ENCODE measurements at places on chromosomes 12 and 14.

GRCh38 chr12:124489915-124490583, 77.4 kb downstream of the NCOR2 start:
- DNase-seq, result no peak

DNA sequence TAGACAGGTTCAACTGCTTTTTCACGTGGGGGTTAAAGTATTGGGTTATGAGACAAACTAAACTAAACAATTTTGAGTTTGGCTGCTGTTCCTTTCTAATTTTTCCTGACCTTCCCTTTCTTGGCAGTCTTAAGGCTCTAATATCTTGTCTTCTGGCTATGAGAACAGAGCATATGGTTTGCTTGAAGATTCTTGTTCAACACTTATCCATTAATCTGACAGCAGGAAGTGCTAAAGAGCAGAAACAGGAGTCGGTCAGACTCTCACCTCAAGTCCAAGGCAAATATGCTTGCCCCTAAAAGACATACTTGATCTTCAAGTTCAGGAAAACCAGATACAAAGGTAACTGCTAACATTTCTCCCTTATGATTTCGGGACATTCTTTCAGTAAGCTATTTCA, 52.6 kb upstream of the KCNJ8 start:
- no peak for DNase-seq

DNA sequence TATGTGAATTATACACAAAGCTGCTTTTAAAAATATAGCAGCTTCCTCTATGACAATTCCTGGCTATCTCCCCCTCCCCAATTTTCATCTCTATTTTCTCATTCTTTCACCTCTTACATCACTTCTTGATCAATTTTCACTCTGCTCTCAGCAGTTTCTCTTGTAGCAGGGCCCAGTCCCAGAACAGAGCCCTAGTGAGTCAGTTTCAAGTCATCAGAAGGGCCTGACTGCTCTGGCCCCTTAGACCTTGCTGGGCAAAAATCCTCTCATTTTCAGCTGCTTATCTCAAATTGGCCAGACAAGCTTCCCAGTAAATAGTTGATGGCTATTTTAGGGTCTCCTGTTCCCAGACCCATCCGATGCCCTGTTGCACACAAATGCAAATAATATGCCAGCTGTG, 101.4 kb downstream of the TTC7B start:
- DNase-seq, result no peak

DNA sequence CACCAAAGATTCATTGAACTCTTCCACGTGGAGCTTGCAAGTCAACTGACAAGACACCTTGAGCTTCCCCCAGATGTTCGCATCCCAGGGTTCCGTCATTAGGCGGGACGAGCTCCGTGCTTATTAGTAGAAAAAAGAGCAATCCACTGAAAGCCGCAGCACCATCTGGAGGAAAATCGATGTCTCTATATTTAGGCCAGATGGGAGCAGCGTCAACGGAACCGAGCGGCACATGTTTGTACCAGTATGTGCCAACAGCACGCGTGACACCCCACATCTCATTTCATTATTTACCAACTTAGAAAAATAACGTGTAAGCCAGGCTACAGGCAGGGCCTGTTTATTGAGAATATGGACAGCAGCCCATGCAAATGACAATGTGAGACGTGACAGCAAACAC, 45.8 kb upstream of the TMEM132D start:
- no peak for DNase-seq

GRCh38 chr12:130832561-130833209, 6.4 kb downstream of the STX2 start:
- DNase-seq, result no peak

GRCh38 chr12:23618718-23619117, 330.8 kb downstream of the SOX5 start:
- DNase-seq, result no peak

GRCh38 chr14:98798099-98798498, 473.9 kb downstream of the BCL11B start:
- DNase-seq, result no peak

DNA sequence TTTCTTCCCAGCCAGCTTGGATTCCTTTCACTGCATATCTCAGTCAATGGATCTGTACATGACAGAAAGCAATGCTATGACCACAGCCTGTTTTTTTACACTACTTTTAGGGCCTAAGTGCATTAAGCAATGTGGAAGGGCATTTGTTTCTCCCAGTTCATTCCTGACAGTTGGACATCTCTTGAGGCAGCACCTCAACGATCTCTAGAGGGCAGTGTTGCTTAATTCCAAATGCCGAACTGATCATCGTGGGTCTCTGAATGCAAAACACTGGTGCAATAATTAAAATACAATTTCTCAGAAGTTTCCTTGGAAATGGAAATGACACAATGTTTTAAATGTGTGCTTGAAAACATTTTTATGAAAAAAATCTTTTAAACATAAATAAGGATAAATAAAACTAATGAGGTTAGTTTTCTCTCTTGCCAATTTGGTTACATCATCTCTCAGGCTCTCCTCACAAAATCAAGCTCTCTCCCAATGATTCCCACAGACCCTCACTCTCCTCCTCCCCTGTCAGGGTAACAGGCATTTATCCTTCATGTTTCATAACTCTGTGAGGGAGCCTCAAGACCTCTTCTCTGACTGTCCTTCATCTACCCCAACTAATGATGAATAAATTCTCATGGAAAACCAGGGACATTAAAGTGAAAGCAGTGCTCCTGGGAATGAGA, 192.4 kb upstream of the SLC16A7 start:
- DNase-seq, result peak; percentile 31

- DNase-seq, result no peak
These were observed 30.5 kb downstream of the PRKD1 start for GRCh38 chr14:29897181-29897580.

DNA sequence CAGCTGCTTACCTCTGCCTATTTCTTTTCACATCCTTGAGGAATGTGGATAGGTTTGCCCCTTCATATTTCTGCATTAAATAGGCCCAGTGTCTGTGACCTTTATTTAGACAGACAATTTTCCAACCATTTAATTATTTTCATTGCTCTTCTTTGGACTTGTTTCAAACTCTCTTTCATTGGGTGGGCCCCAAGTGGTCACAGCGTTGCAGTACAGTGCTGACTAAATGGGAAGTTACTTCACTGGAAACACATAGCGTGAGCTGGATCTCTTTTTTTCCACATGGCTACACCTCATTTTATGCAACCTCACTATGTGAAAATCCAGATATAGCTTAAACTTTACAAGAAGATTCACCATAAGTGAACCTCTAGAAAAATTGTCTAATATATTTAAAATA, 438.9 kb downstream of the ADAMTS20 start:
- no peak for DNase-seq

DNA sequence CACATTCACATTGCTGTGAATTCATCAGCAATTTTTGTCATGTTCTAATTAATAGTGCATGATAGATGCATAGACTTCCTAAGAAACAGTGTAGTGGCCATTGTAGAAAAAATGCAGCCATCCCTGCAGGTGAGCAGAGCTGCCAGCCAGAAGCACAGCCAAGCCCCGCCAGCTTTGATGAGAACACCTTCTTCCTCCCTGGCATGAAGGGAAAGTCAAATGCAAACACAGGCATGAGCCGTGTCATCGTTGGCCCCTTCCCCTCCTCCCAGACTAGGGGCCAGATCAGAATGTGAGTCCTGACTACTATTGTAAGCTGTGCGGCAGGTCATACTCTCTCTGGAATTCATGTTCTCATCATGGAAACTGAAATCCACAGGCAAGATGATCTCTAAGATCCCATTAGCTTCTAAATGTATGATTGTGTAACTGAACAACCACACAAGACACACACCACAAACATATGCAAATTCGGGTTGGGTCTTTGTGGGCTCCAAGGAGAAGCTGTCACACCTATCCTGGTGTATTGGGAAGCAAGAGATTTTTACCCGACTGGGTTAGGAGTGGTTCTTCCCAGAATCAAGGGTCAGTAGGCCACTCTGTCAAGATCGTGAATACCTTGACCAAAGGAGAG, 2.8 kb upstream of the AQP2 start:
- DNase-seq, result no peak

- no peak for DNase-seq
These were observed 83.3 kb downstream of the NCOR2 start for GRCh38 chr12:124484067-124484466.

- no peak for DNase-seq
These were observed 158.6 kb upstream of the PARP11 start for GRCh38 chr12:4031703-4032291.

DNA sequence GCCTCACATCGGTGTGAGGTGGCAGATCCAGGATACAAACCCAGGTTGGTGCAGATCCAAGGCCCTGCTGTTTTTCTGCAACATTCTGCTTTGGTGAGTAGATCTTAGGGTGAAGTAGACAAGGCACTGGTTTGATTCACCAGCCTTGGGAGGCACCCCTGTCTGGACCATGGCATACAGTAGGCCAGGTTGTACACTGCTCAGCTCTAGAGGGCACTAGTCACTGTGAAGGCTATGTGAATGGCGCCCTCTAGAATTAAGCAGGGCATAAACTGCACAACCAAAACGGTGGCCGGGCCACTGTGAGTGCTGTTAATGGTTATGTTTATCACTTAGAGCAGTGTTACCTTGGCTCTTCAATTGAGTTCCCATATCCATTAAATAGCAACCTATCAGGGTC, 280.6 kb upstream of the PWP1 start:
- no peak for DNase-seq

- no peak for DNase-seq
These were observed 133.0 kb downstream of the SOX5 start for GRCh38 chr12:23816394-23816851.

DNA sequence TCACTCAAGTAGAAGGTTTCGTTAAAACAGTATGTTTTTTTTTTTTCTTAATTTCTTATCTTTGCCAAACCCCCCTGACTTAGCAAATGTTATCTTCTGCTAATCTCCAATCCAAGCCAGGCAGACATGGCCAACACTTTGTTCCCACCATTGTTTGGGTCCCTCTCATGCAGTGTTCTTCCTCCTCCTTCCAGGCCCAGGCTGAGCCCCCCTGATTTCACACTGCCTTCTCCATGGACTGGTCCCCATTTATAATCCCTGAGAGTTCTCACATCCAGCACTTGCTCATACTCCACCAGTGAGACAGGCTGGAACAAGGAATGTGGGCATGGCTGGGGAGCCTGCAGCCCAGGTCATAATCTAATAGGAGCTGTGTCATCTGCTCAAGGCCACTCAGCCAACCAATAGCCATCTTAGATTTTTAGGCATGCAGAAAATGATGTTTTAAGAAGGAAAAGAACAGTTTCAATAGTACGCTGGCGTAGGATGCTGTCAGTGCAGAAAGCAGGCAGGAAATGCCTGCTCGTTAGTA, 238.4 kb upstream of the CCDC196 start:
- no peak for DNase-seq

- no peak for DNase-seq
These were observed 118.4 kb upstream of the EVL start for GRCh38 chr14:99946652-99947489.

- no peak for DNase-seq
These were observed 3.0 kb downstream of the WNT1 start for GRCh38 chr12:48980953-48981756.

DNA sequence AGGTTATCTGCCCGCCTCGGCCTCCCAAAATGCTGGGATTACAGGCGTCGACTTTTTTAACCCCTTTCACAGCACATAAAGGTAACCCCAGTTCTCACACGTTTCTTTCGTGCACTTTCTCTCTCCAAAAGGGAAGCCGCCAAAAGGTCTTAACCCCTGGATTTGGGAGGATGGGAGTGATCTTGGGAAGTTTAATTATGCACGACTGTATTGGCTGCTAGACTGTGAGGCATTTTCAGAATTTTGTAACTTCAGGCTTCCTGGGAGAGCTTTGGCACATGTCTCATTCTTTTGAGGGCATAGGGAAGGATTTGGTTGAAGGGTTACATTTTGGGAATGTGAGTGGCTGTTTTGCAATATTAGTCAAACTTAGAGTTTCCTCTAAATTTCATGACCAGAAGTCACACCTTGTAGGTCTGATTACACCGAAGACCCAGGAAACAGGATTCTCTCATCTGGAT, 1.4 kb upstream of the SMARCC2 start:
- no peak for DNase-seq

DNA sequence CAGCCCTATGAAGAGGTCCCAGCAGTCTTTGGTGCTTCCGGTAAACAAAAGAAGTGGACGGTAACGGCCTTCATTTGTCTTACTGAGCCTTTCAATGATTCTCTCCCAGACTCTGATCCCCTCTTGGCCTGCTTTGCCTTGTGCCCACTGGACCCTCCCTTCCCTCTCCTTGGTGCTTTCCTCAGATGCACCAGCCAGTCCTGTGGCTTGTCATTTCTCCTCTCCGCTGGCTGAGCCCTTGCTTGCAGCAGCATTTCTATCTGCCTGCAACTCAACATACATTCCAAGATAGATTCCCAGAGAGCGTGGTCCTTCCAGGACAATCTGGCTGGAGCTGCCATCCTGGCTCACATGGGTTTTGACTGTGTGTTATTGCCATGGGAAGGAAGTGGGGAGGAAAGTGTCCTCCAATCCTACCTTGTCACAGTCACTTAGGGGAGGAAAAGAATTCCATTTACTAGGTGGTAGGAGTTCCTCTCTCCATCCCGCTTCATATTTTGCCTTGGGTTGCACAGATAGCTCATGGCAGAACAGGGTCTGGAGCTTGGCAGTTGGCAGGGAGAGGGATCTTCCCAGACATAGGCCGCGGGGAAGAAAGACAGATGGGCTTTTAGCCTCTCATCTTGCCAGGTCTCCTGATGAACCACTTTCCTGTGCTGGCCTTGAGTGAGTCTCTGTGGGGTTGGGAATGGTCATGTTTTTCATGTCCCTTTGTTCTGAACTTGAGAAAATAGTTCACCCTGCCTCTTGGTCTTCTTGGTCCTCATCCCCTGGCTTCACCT, 92.8 kb upstream of the KCNA1 start:
- DNase-seq, result no peak

DNA sequence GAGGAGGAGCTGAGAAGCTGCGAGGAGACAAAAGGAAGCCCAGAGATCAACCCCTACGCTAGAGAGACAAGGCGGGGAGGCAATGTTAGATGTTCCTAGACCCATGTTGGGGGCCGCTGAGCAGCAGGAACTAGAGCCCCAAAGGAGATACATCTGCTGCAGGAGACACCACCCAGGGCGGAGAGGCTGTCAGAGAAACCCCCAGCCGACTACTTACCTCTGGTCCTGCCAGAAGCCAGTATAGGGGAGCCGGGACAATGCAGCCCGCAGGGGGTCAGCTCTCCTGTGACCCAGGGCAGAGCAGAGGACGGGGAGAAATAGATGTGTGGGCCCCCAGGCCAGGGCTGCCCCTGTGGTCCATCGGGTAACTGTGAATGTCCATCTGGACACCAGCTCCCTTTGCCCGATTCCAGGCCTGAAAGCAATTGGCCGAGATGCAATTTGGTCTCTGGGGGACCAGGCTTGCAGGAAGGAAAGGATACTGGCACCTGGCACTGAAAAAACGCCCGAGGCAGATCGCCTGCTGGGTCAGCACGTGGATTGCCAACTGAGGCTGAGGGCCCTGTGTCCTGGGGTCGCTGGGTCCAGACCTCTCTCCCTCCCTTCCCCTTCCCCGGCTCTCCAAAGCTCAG, 34.9 kb downstream of the SYNE3 start:
- DNase-seq, result no peak

DNA sequence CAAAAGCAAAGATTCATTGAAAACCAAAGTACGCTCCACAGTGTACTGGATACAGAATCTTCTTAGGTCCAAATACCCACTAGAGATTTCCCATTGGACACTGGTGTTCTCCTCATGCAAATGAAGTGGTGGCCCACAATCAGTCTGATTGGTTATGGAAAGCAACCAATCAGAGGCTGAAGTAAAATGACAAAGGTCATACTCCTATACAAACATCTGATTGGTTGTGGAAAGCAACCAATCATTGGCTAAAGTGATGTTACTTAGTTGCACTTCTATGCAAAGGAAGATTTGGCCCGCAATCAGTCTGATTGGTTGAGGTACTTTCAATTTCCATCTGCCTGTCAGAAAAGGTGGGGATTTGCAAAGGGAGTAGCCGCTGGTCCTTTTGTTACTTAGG, 1.3 kb upstream of the WASHC3 start:
- no peak for DNase-seq

All from kidney epithelial cell (primary cell).